ENCODE measurements at places on chromosomes 2 and 18.

DNA sequence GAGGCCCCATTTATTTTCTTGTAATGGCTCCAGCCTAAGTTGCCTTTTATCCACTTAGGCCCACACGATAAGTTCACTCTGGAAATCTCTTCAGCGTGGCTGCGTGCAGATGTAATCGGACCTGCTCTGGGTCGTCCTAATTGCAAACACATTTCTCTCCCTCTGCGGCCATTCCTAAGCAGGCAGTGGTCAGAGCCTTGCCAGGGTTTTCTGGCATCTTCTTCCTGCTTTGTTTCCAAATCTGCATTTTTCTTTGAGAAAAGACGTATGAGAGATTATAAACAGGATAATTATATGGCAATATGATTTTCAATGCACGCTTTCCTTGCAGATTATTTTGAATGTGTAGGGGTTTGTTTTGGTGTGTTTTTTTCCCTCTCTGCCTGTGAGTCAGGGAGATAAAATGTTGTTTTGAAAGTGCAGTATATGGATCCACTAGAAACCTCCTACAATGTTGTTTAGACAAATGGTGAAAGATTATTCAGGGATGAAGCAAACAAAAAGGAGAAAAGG, 239.4 kb upstream of the TANK start:
- DNase-seq = no peak

- DNase-seq = no peak
Measured at GRCh38 chr18:8901019-8901418, 195.7 kb downstream of the MTCL1 start.

DNA sequence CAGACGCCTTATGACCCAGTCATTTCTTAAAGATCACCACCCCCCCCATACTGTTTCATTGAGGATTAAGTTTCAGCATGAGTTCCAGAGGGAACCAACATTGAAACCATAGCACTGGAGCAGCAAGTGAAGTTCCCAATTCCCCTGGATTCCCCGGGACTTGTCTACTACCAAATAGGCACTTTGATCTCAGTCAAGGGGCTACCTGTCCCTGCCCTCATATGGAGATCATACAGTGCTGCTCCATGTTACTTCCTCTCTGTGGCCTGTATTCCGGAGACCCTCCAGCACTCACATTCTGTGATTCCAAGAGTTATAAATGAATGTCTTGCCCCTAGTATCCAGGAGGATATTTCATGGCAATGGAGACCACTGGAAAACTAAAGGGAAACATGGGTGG, 42.5 kb downstream of the RNF144A start:
- DNase-seq = no peak

- DNase-seq = no peak
Measured at GRCh38 chr2:231053846-231054245, 2.8 kb upstream of the PSMD1 start.

- no peak for DNase-seq
Measured at GRCh38 chr2:61318553-61318952, 152.3 kb downstream of the USP34 start.

GRCh38 chr2:173571021-173571821, 216.5 kb downstream of the CDCA7 start:
- no peak for DNase-seq

GRCh38 chr2:193774166-193774565, 1579.4 kb upstream of the TMEFF2 start:
- no peak for DNase-seq

- no peak for DNase-seq
Measured at GRCh38 chr18:5159080-5159479, 38.0 kb downstream of the AKAIN1 start.

DNA sequence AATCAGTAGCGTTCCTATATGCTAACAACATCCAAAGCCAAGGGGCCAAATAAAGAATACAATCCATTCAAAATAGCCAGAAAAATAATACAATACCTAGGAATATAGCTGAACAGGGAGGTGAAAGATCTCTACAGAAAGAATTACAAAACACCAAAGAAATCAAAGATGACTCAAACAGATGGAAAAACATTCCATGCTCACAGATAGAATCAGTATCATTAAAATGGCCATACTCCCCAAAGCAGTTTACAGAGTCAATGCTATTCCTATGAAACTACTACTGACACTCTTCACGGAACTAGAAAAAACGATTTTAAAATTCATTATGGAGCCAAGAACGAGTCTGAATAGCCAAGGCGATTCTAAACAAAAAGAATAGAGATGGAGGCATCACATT, 57.4 kb downstream of the CCBE1 start:
- DNase-seq = no peak
